ENCODE measurements at places on chromosomes 1 and 21. TPM values are rescaled to one million over a fixed set of nuclear protein-coding genes. Genes with fewer than 3 reads are reported as not detected.
A peak's percentile ranks its signal among the peaks of the same experiment; 100 is the strongest.

DNA sequence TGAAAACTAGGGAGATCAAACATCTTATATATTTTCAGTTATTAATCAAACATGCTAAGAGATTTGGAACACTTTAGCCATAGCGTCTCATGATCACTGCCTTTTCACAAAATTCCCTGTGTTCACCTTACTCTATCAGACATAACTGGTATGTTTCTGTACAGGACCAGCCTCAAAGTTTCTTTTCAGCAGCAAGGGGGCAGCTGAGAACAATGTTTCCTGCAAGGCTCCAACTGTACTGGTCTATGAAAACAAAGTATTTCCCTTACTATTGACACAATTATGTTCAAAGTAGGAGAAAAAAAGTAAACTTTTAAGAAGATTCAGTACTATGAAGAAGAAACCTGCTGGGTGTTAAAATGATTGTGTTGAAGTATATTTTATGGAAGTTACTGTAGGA lies 98.5 kb downstream of the ATF6 start:
- no peaks in the 10 kb centered on the region for H3K27me3 ChIP-seq
- no peak for DNase-seq
- peaks cover 56% of the 10 kb centered on the region for H3K4me1 ChIP-seq
- H3K4me3 ChIP-seq, result no peak overlapping the region

GRCh38 chr1:231584921-231585320 lies 41.7 kb upstream of the DISC1 start:
- no peak overlapping the region for H3K4me3 ChIP-seq
- DNase-seq, result no peak
- H3K27me3 ChIP-seq, result no peaks in the 10 kb centered on the region
- H3K27ac ChIP-seq, result no peak overlapping the region
- H3K36me3 ChIP-seq, result no peaks in the 10 kb centered on the region

GRCh38 chr1:28986306-28986910 lies 72.0 kb downstream of the EPB41 start:
- DNase-seq, result no peak
- no peak overlapping the region for H3K4me3 ChIP-seq

DNA sequence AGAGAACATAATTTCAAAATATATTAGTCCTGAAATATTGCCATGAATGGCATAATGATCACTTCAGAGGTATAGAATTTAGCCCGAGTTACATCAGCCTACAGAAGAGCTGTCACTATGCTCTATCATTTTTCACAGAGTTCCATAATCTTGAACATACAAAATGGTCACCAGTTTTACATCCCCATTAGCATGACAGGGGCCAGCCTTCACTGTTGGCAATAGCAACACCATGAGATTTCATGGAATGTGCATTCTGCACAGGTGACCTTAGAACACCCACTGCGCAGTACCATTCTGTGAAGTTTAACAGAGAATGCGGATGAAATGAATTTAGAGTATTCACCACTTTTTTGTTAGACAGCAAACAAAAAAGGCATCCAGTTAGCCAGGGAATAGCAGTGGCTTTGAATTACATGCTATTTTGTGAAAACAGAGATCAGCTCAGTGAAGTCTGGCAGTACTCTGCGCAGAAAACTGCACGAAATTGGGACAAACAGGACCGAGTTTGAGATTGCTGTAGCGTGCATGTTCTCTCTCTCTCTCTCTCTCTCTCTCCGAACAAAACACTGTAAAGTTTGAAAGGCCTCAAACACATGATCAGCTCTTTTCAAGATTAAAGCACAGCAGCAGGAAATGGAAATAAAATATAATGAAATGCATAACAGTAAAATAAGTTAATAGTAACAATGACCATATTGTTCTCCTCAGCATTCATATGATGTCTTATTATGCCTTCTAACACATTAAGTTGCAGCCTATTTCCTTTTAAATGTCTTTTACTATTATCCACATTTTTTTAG lies 349.3 kb downstream of the USH2A start:
- no peaks in the 10 kb centered on the region for H3K27me3 ChIP-seq
- H3K27ac ChIP-seq, result no peak overlapping the region
- peaks cover 9% of the 10 kb centered on the region for H3K4me1 ChIP-seq
- no peak for DNase-seq
- no peaks in the 10 kb centered on the region for H3K36me3 ChIP-seq

DNA sequence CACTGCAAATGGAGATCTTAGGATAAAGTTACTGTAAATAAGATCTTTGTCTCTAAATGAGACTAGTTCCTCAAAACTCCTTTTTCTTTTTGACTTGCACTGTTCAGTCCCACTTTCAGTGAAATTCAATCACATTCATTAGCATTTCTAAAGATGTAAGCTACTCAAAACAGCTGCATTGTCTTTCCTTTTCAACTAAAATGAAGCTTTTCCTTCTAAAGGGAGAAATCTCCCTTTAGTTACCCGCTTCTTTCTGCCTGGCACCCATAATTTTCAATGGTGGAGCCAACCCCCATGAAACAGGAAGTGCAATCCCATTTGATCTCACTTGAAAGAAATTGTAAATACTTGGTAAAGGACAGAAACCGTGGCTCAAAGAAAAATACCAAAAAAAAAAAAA lies 387.4 kb upstream of the PKN2 start:
- no peak for DNase-seq
- H3K4me1 ChIP-seq, result no peaks in the 10 kb centered on the region
- H3K4me3 ChIP-seq, result no peak overlapping the region
- H3K27me3 ChIP-seq, result peaks cover 22% of the 10 kb centered on the region
- H3K27ac ChIP-seq, result no peak overlapping the region

GRCh38 chr1:109632671-109633346 lies 13.2 kb downstream of the AMPD2 start:
- H3K4me1 ChIP-seq, result peaks cover 6% of the 10 kb centered on the region
- no peak overlapping the region for H3K4me3 ChIP-seq
- H3K27me3 ChIP-seq, result no peaks in the 10 kb centered on the region
- H3K27ac ChIP-seq, result no peak overlapping the region

DNA sequence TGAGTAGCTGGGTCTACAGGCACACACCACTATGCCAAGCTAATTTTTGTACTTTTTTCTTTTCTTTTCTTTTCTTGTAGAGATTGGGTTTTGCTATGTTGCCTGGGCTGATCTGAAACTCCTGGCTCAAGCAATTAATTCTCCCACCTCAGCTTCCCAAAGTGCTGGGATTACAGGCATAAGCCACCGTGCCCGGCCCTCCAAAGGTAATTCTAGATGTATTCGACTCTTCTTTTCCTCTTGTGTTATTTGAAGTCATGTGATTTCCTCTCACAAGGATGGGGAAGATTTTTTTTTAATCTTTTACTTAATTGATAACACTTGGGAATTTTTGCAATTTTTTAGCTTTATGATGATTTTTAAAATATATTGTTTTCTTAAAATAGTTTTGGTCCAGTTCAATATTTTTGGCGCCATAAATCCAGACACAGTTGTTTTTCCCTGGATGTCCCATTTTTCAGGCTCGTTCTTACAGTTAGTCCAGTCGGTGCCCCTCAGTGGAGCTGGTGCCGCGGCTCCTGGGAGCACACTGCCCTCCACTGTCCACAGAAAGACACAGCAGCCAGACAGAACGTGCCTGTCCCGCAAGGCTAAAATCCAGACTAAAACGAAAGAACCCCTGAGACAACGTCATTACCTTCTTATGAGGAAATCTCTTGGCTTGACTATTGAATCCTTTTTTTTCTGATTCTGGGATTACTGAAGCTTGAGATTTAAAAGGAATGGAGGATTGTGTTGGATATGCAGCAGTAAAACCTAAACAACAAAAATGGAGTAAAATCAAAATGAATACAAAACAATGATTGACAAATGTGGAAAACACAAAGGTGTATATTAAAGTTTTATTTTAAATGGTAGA lies 22.4 kb downstream of the STPG1 start:
- H3K27me3 ChIP-seq, result no peaks in the 10 kb centered on the region
- H3K27ac ChIP-seq, result peak overlapping the region; percentile 85
- H3K36me3 ChIP-seq, result peaks cover 1% of the 10 kb centered on the region
- DNase-seq, result peak; percentile 71
- peaks cover 36% of the 10 kb centered on the region for H3K4me1 ChIP-seq

DNA sequence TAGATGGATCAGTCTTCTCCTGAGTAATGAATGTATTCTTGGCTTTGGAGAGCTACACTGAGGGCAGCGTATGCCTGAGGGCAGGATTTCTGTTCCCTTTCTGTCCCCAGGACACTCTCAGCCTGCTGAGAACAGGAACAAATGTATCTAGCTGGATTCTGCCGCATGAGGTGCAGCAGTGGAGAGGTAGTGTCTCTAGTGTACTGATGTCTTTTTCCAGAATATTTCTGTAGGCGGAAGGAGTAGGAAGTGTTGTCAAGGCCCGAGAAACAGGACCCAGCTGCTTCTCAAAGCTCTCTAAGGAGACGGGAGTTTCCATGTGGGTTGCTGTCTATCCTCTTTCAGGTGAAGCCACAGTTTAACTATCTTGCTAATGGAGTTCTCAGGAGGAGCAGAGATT lies 65.5 kb downstream of the MT1HL1 start:
- no peak for DNase-seq

GRCh38 chr1:28326984-28327383 lies 1.9 kb upstream of the MED18 start:
- DNase-seq, result no peak
- no peak overlapping the region for H3K27ac ChIP-seq
- peaks cover 3% of the 10 kb centered on the region for H3K36me3 ChIP-seq
- H3K27me3 ChIP-seq, result no peaks in the 10 kb centered on the region

DNA sequence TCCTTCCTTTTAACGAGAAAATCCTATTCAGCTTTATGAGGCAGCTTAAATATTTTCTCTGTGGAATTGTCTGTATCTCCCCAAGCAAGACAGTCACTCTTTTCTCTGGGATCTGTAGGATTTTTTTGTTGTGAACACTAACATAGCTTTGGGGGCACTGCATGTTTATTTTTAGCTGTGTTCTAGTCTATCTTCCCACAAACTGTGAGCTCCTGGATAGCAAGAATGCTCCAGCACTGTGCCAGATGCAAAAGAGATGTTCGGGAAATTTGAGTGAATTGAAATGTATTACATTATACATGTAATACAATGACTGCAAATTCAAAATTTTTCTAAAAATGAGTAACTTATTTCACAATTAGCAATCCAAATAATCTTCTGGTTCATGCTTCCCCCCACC lies 282.2 kb downstream of the PLPP3 start:
- H3K27me3 ChIP-seq, result no peaks in the 10 kb centered on the region
- H3K4me3 ChIP-seq, result no peak overlapping the region
- peak overlapping the region; percentile 0 for H3K27ac ChIP-seq
- DNase-seq, result no peak

DNA sequence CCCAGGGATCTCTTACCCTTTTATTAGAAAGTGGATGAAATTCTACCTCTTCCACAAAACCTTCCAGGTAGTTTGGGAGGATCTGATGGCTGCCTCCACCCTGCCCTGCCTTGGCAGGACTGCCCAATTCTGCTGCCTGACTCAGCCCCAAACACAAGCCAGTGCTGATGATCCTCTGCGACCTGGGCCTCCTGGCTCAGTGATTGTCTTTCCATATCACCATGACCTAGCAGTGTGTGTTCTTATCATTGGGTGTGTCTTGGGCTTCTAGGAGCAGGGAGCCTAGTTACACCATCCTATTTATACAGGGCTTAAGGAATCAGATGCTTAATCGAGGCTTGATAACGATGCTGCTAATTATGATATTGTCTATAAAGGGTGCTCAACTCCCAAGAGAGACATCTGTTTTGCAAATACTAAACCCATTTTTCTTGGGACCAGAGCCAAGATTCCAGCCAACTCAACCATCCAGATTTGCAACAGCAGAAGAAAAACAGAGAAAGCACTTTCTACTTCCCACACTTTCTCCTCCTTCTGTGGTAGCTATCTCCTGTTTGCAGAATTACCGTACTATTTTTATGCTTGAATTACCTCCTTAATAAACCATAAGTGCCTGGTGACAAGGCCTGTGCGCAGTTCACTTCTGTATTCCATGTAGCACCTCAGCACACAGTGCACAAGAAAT lies 36.5 kb upstream of the KIF21B start:
- DNase-seq, result no peak
- no peaks in the 10 kb centered on the region for H3K36me3 ChIP-seq
- H3K27ac ChIP-seq, result no peak overlapping the region

- no peak for DNase-seq
- H3K27ac ChIP-seq, result no peak overlapping the region
- H3K4me3 ChIP-seq, result no peak overlapping the region
- H3K4me1 ChIP-seq, result peaks cover 35% of the 10 kb centered on the region
- peaks cover 7% of the 10 kb centered on the region for H3K27me3 ChIP-seq
These were observed 30.0 kb upstream of the RBM15 start for GRCh38 chr1:110309139-110309538.

DNA sequence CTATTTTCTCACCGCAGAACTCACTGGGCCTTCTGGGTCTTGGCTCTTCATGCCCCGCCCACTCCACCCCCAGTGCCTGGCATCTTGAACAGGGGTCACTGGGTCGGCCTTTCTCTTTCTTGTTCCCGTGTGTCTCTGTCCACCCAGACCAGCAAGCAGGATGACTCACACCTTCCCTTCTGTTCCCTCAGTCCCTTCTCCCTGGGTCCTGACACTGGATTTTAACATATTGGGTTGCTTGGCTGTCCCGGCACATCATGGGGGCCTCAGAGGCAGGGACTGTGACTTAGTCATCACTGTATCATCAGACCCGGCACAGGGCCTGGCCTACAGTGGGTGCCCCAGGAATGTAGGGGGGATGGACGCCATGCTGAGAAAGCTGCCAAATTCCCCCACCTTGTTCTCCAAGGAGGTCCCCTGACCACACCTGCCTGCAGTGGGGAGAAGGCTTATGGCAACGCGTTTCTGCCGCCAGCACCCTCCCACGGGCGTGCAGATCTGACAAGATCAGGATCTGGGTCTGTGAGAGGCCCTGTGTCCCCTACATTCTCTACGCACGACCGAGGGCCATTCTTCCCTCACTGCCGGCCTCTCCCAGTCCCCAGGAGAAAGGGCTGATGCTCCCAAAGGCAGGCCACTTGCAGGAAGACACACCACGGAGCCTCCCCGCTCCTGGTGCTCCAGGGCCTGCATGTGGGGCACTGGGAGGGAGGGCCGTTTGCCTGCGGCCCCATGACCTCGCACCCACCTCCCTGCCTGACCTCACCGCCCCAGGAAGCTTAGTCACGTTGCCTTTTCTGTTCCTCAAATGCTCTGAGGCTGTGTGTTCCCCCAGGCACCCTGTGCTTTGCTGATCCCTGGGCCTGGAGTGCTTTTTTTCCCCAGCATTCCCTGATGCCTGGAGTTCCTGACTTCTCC lies 157.2 kb upstream of the TMEM51 start:
- DNase-seq, result no peak
- peaks cover 51% of the 10 kb centered on the region for H3K4me1 ChIP-seq
- peak overlapping the region; percentile 49 for H3K4me3 ChIP-seq
- peaks cover 2% of the 10 kb centered on the region for H3K36me3 ChIP-seq

FAM78B gene
- total RNA-seq, result 0.13 TPM

HPDL gene
- 1.0 TPM for total RNA-seq

HSF2BP gene
- 3.5 TPM for total RNA-seq

B3GALT6 gene
- 39.6 TPM for total RNA-seq

STK40 gene
- total RNA-seq, result 63.7 TPM

CELSR2 gene
- total RNA-seq, result 8.6 TPM

PRSS38 gene
- not detected for total RNA-seq

SNX7 gene
- 34.0 TPM for total RNA-seq

SOD1 gene
- 179 TPM for total RNA-seq

ZRANB2 gene
- total RNA-seq, result 60.6 TPM

AUNIP gene
- 1.2 TPM for total RNA-seq

CLCA4 gene
- total RNA-seq, result not detected

FBLIM1 gene
- 191 TPM for total RNA-seq

SPATA1 gene
- total RNA-seq, result 1.0 TPM
